ENCODE measurements at places on chromosomes 2 and 18. TPM values are rescaled to one million over a fixed set of nuclear protein-coding genes. Genes with fewer than 3 reads are reported as not detected.

The NEU2 gene
- polyA plus RNA-seq, result not detected

DNA sequence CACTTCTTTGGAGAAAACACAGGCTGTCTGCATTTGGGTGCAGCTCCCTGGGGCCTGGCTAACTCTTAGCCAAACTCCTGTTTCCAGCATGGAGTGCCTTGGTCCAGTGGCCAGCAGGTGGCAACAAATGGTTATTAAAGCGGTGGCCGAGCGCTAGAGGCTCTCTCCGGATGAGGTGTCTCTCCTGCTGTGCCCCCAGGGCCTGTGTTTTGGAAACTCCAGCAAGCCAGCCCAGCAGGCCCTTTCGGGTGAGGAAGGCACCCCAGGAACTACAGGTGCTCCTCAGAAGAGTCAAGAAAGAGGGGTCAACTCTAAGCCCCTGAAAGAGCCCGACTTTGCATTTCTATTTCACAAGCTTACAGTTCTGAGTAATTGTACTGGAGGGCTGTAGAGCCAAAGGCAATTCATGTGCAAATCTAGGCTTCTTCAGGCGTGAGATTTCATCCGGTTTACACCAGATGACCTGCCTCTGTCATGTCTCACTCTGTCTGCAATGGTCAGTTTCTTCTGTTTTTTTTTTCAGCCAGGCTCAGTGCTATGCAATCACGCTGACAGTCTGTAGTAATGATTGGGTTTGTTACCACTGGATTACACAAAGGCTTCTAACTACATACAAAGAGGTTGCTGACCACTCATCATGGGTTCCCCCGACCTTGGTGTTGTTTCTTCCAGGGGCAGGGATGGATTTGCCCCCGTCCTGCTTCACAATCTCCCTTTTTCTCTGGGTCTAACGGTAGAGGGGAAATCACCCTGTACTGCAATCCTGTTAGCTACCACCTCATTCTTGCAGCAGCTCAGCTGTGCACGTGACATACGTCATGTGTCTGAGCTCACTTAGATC, 7.6 kb upstream of the CHRNA1 start:
- no peak overlapping the region for H3K4me3 ChIP-seq
- peak; percentile 95 for DNase-seq
- peaks cover 18% of the 10 kb centered on the region for H3K4me1 ChIP-seq
- no peaks in the 10 kb centered on the region for H3K36me3 ChIP-seq
- H3K27me3 ChIP-seq, result no peaks in the 10 kb centered on the region

DNA sequence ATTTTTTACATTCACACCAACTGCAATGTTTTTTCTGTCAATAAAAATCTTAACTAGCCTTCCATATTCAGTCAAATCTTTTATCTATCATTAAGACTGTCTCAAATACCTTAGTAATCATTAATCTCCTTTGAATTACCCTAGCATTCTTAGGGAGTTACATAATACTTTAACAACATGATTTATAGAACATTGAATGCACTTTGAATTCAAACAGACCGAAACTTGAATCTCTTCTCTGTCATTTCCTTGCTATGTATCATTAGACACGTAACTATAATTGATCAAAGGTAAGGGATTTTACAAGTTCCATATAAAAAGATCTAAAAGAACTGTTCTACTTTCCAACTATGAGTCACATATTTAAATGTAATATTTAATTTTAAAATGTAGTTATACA, 330.9 kb downstream of the RIT2 start:
- DNase-seq, result no peak
- H3K27me3 ChIP-seq, result no peaks in the 10 kb centered on the region
- no peak overlapping the region for H3K27ac ChIP-seq
- no peaks in the 10 kb centered on the region for H3K4me1 ChIP-seq

The APCDD1 gene
- 0.30 TPM for polyA plus RNA-seq

DNA sequence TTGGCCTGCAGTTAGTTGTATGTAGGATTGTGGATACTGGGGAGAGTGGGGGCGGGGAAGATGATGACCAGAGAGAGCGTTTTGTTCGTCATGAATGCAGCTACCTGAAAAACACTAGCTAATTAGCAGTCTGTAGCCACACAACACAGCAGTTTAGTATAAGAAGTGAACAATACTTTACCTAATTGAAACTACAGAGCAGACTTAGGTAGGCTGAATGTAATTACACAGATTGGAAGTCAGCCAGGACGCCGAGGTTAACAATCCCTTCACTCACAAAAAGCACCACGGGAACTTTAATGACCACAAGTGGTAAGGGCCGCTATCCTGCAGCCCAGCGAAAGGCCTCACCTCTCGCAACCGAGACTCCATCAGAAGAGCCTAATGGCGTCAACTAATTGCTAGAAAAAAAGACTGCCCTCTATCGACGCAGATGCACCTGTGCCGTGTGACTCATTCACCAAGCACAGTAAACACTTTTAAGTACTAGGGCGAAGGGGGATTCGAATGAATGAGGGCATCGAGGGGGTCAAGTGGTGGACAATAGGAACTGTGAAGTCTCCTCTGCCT, 591.0 kb downstream of the ARHGAP15 start:
- no peaks in the 10 kb centered on the region for H3K27me3 ChIP-seq
- no peaks in the 10 kb centered on the region for H3K36me3 ChIP-seq
- H3K27ac ChIP-seq, result no peak overlapping the region

The CDK15 gene
- polyA plus RNA-seq, result 1.7 TPM

GRCh38 chr2:35708411-35708923, 647.1 kb upstream of the CRIM1 start:
- H3K36me3 ChIP-seq, result no peaks in the 10 kb centered on the region
- no peaks in the 10 kb centered on the region for H3K27me3 ChIP-seq
- no peak overlapping the region for H3K27ac ChIP-seq
- no peak overlapping the region for H3K4me3 ChIP-seq
